ENCODE measurements at places on chromosomes 1 and 21.

- DNase-seq: no peak
These were observed 47.2 kb downstream of the C1orf21 start for GRCh38 chr1:184433956-184434502.

DNA sequence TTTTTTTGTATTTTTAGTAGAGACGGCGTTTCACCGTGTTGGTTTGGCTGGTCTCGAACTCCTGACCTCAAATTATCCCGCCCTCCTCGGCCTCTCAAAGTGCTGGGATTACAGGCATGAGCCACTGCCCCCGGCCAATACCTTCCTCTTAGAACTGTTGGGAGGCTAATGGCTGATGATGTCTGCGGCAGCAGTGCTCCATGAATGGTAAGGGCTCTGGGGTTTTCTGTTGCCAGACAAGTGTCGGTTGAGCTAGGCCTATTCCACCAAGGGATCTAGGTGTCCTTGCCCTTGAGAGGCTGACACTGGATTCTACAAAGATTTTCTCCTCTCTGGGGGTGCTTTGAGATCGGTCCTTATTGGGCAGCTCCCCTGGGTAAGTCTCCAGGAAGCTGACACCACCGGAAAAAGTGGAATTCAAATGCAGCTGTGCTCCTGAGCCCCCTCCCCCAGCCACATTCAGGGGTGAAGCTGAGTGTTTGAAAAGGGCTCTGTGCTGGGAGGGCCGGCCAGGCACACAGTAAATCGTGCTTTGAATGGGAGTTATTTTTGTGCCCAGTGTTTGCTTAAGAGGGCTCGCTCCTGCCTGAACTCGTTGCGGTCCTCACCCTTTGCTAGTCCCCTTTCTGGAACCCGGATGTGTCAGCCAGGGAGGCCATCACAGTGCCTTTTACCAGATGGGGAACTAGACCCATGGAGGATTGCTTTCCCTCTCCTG is 5.2 kb downstream of the SOX13 start:
- DNase-seq: no peak

DNA sequence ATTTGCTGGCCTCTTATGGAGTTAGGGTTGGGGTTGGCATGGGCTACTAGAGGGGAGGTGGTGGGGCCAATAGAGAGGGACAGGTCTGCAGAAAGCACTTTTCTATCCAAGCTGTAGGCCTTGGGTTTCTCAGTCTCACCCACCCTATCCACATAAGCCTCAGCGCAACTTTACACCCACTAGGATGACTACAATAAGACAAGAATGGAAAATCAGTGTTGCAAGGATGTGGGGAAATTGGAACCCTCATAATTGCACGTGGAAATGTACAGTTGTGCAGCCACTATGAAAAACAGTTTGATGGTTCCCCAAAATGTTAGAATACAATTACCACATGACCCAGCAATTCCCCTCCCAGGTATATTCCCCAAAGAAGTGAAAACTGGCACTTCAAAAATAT is 14.0 kb upstream of the GSTM4 start:
- DNase-seq: no peak

DNA sequence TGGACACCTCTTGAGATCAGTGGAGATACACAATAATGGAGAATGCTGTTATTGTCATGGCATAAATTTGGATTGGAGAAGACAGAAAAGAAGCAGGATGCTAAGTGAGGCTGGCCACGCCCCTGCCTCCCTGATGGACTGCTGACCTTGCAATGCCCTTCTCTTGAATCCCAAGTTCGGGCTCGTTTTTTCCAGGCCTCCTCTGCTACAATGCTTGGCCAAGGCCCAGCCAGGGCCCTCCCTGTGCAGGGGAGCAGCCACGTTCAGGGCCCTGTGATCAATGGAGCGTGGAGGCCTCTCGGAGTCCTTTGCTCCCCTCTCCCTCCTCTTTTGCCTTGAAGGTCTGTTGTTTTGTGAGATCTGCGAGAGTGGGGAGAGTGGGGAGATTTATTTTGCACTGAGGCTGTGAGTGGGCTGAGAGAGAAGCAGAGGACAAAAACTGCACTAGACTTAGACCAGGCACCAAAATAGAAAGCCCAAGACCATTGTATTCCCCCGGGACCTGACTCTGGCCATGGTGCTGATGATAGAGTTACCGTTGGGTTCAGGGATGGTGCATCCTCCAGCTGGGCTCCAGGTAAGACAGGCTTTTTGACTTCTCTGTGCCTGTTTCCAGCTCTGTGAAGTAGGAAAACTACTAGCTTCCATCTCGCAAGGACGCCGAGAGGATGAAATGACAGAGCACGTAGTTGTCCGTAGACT is 268.6 kb downstream of the KAZN start:
- no peak for DNase-seq

GRCh38 chr1:177770096-177770495 is 199.8 kb downstream of the SEC16B start:
- DNase-seq: no peak

DNA sequence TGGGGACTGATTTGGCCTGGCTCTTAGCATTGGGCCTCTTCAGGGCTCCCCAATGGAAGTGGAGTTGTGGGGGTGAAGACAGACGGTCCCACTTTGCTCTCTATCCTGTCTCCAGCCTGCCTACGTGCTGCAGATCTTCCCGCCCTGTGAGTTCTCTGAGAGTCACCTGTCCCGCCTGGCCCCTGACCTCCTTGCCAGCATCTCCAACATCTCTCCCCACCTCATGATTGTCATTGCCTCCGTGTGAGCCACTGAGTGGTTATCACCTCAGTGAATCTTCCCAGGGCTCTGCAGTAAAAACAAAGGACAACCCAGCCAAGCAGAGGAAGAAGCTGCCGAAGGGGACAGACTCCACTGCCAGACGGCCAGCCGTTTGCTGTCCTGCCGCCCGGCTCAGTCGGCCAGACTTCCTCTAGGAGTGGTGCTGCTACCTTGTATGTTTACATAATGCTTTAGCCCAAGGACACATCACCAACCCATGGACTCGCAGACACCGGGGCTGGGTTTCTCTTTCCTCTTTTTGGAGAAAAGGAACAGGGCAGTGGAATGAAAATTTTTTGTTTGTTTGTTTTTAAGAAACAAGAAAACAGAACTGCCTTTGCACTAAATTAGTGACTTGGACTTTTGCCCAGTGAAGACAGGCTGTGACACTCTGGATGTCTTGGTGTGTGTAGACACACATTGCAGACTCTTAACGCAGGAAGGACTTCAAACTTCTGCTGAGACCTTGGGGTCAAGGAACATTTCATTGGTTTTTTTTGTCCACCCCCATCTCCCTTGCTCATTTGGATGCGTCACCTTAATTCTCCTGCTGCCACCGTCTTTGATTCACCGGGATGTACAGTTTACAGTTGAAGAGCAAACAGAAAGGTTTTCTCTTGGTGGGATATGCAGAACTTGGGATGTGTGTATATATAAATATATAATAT is 36.5 kb downstream of the ZBTB17 start:
- no peak for DNase-seq

GRCh38 chr1:234989479-234990327 is 138.9 kb downstream of the TOMM20 start:
- DNase-seq: no peak

GRCh38 chr1:86779308-86780191 is 75.2 kb downstream of the SH3GLB1 start:
- no peak for DNase-seq

- no peak for DNase-seq
These were observed 11.6 kb upstream of the EPB41 start for GRCh38 chr1:28902738-28903137.

DNA sequence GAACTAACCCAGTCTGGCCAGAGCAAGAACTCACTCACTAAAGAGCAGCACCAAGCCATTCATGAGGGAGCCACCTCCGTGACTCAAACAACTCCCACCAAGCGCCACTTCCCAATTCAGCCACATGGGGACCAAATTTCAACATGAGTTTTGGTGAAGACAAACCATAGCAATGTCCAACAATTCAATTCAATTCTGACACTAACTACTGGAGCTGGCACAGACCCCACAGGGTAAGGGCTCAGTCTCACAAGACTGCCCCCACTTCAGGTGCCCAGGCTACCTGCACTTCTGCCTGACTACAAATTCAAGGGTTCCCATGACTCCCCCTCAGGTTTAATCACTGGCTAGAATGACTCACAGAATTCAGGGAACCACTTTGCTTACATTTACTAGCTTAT is 48.8 kb upstream of the RAP1A start:
- DNase-seq: no peak

DNA sequence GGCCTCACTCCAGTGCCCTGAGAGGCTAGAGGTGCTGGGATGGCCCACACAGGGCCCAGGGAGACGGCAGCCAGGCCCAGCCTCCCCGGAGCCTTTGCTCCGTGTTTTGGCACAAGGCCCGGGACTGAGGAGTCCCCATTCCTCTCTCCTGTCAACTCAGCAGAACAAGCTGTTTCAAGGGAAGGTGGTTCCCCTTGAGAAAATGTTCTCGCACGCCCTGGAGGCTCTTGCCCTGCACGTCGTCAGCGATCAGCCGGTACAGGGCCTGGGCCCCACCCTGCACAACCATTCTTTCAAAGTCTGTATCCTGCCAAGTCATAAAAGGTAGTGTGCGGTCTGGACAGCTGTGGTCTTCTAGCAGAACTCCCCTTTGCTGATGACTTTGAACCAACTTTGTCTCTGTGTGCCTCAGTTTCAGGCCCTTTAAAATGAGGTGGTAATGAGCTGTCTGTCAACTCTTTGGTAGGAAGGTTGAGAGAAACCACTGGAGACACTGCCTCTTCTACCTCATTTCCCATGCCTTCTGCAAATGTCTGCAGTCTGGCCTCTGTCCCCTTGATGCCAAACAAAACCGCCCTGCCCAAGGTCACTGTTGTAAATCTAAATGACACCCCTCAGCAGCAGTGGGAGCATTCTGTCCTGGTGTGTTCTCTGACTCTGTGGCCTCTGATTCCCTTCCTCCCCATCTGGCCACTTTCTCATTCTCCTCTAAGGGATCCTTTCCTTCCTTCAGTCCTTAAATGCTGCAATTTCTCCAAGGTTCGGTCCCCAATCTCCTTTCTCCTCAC is 138.6 kb upstream of the JUN start:
- DNase-seq: no peak

DNA sequence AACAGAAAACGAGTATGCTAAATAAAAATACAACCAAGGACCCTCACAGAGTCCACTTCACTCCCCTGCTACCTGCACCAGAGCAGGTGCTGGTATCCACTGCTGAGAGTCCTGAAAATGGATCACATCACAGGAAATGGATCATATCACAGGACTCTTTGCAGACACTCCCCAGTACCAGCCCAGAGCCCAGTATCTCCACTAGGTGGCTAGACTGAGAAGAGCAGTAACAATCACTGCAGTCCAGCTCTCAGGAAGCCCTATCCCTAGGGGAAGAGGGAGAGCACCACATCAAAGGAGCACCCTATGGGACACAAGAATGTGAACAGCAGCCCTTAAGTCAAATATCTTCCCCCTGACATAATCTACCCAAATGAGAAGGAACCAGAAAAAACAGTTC is 28.0 kb downstream of the AGBL4 start:
- no peak for DNase-seq

DNA sequence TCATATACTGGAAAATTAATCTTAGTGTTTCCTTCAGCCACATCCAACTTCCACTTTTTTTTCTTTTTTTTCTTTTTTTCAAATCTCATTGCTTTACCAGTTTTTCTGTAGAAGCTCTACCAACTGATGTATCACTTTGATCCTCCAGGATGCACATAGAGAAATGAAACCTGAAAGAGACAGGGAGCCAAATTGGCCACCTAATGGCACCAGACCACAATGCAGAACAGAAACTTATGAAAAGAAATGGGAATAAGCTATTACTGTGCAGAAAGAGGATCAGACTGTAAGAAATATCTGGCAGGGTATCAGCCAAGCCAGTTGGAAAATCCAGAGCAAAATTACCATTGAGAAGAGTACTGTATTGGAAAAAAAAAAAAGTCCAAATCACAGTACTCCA is 1514.2 kb downstream of the MRPL39 start:
- no peak for DNase-seq

DNA sequence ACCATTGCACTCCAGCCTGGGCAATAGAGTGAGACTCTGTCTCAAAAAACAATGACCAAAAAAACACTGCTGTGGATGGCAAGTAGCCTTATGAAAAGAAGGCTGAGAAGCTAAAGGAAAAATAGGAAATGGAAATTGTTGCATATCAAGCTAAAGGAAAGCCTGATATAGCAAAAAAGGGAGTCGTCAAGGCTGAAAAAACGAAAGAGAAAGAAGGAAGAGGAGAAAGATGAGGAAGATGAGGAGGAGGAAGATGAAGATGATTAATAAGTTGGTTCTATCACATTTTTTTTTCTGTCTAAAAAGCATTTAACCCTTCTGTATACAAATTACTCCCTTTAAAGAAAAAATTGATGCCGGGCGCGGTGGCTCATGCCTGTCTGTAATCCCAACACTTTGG is 10.2 kb upstream of the PRDX1 start:
- no peak for DNase-seq

DNA sequence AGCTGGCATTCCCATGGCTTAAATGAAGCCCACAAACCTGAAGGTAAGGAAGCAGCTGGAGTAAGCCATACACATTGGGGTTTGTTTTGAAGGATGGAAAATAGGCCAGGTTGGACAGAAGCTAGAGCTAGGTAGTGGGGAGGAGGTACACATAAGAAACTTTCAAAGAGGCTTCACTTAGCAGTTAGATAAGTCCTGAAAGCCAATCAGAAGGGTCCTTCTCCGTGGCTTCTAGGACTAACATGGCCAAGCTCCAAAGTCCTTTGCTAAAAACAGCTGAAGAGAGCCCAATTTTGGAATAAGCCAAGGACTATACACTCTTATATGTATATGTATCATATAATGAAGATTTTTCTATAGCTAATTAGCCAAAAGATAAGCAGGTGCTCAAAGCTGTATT is 1.8 kb downstream of the EYA3 start:
- DNase-seq: no peak

GRCh38 chr1:98500324-98500723 is 161.2 kb upstream of the SNX7 start:
- DNase-seq: no peak

- DNase-seq: no peak
These were observed 90.1 kb downstream of the PKN2 start for GRCh38 chr1:88774151-88774556.

- DNase-seq: no peak
These were observed 241.0 kb downstream of the FMN2 start for GRCh38 chr1:240332672-240333071.

DNA sequence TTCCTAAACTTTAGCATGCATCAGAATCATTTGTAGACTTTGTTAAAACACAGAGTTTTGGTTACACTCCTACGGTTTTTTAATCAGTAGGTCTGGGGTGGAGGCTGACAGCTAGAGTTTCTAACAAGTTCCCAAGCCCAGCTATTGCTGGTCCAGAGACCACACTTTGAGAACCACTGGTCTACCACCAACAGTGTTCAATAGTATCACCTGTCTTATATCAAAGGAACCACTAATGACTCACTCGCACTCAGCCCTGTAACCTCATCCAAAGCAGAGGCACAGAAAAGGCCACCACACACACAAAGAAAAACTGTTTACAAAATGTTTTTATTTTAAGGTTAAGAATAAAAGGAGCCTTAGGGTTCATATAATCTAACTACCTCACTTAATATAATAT is 68.7 kb downstream of the HIVEP3 start:
- DNase-seq: no peak

DNA sequence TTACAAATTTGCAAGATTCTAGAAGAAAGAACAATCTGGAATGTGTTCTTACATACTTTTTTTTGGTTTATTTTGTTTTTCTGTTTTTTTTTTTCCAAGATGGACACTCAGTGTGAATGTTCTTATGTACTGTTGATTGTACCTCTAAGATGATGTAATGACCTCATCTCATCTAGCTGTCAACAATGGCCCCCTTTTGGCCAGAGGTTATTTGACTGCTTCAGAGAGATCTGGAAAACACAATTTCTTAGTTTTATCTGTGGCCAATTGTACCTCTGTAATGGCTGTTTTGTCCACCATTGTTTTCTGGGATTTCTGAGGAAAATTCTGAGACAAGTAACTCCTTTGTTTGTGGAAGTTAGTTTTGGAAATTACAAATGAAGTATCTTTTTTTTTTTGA is 38.9 kb downstream of the ST6GALNAC3 start:
- DNase-seq: no peak

Measured in activated T-helper 1 cell treated with anti-CD3 and anti-CD28 coated beads, Interleukin-2, amount 50 U/mL, for 16 hours (primary cell).